ENCODE measurements at places on chromosomes 2 and 18.

- DNase-seq: no peak
These were observed 22.9 kb downstream of the MLPH start for GRCh38 chr2:237509905-237510304.

DNA sequence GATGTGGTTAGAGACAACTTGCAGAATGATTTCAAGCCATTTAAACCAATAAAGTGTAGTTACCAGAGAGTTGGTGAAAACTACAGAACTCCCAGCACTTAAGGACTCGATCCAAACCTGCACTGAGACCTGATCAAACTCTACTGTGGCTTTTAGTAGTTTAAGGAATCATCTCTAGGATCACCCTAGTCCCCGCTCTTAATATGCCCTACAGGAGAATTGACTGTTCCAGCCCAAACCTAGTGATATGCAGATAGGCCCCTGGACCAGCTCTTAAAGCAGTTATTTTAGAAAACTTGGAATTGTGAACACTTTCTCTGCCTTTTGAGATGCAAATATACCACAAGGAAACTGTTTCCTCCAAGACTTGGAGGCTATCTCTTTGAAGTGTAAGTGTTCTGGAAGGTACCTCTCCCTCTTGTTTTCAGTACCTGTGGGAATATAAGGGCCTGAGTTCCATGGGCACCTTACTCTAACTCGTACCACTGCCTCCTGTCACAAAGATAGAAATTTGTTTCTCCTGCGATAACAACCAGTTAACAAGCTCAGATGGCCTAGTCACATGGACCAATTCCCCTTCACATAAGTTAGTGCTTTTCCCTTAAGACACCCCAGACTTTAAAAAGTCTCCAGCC, 1367.2 kb upstream of the SLC39A10 start:
- DNase-seq: no peak

DNA sequence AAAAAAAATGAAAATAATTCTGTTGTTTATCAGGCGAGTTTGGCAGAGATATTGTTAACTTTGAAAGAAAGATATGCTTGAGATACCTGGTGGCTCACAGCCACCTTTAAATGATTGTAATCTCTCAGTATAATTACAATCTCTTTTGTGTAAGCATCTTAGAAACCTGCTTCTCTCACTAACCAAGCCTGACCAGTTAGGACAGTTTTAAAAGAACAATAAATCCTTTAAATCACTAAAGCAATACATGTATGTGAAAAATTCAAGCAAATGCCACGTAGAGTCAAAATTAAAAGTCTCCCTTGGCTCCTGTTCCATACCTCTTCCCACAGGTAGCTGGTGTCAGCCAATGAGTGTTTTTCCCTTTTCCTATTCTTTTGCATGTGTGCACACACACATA, 15.7 kb upstream of the SGPP2 start:
- DNase-seq: no peak

DNA sequence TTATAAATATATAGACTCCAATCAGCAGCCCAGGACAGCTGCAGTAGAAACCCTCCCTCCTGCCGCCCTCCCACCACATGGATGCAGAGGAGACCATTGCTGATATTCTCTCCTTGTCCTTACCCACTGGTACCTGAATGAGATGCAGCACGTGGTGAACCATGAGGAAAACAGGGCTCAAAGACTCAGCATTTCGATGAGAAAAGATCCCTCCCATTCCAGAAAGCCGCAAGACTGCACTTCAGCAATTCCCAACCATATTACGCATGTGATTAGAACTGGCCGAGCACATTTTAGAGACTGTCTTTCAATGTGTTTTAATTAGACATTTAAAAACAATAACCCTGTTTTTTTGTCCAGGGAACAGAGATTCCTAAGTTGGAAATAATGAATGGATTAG, 125.5 kb downstream of the NRP2 start:
- DNase-seq: no peak

DNA sequence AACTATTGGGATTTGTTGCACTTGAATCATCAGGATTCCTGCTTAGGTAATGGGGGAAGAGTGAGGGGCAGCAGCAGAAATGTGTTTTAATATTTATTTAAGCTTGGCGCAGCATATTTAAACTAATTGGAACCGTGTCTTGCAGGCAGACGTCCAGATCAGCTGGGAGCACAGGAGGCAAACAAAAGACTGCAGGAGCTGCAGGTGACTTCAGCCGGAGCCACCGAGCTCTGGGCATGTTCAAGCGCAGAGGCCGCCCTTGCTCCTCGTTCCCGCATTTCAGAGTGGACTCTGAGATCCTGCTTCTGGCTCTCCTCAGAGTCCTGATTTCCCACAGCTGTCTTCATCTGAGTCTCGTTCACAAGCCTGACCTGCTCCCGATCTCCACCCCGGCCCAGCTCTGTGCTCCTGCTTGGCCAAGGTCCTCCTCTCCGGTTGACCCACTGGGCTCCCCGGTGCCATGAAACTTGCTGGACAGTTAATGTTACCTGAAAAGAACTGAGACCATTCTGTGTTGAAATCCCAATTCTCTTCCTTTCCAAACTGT, 475.5 kb downstream of the SOX11 start:
- no peak for DNase-seq

GRCh38 chr2:128468186-128468920, 149.7 kb upstream of the HS6ST1 start:
- peak; percentile 22 for DNase-seq

DNA sequence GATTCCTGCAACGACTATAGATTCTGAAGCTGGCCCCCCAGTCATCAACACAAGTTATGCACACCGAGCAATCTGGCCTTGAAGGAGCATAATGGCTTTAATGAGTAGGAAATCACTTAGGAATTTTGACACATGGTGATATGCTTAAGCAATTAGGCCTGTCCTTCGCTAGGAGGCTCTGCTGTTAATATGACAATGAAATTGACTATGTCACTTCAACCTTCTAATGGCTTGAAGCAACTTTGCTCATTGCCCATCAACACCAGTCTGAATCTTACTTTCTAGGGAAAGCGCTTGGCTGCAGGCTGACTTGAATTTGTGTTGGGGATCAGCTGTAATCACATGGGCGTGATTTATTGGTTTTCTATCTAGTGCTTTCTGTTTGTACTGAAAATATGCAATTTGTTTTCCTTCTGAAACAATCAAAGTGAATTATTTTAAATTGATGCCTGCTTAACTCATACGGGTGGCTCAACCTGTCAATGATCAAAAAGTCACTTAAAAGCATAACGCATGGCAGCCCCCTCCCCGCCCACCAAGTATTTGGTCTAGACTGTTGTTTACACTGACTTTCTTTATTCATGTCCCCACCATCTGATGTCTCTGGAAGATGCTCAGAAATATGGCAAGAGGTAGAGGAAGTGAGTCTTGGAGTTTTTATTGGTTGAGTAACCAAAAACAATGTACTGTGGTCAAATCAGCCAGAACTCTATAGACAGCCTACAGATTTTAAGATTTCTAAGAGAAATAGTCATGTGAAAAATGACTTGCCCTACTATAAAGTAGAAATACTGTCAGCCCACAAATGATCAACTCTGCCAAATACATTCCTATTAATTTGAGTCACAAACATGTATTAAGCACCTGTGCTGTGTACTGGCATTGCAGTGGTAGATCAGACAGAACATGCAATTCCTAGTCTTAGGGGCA, 344.9 kb downstream of the RBM43 start:
- no peak for DNase-seq

DNA sequence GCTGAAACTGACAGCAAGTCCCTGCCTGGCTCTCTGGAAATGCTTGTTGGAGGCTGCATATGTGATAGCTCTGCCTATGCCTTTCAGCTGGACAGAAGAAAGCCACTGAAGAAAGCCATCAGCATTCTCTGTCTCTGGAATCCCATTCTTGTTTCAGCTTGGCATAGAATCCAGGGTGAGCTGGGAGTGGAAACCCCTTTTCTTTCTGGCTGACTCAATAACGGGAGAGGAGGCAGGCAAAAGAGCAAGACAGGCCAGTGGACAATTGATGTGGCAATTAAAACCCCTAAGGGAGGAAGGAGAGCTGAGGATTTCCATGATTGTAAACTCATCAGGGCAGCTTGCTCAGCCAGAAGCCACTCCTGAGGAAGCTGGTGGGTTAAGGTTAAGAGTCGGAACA, 208.1 kb downstream of the CLIP4 start:
- no peak for DNase-seq

DNA sequence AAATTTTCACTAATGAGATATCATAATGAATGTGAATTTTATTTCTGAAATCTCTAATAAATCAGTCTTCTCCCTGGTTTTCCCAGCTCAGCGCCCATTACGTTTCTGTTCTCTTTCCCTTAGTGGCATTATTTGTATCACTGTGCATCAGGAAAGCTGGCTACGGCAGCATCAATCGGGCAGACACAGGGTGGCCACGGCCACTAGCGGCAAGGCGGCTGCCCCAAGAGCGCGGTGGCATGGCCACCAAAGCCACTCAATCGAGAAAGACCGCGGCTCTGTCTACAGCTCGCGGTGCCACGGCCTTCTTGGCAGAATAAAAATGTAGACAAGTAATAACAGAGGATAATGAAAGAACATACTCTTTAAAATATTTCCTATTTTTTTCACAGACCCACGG, 168.0 kb downstream of the RPIA start:
- DNase-seq: no peak

- peak; percentile 14 for DNase-seq
These were observed 1.6 kb upstream of the TWIST2 start for GRCh38 chr2:238846378-238846627.

- no peak for DNase-seq
These were observed 91.7 kb upstream of the MEIS1 start for GRCh38 chr2:66343259-66343658.

GRCh38 chr2:145747715-145748114, 1227.8 kb upstream of the ZEB2 start:
- no peak for DNase-seq

DNA sequence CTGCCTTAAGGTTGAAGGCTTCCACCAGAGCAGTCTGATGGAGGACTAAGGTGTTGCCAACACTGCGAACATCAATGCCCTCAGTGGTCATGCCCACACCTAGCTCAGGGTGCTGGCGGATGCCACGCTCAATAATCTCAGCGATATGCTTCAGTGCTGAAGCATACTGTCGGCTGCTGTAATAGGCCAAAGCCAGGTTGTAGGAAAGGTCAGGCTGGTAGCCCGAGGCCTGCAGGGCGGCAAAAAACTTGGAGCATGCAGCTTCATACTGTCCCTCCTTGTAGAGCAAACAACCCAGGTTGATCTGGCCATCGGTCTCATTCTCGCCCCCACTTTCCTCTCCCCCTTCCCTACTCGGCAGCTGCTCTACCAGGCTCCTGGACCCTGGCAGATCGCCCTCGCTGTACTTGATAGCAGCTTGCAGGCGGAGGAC, 159.4 kb downstream of the AGPS start:
- no peak for DNase-seq

DNA sequence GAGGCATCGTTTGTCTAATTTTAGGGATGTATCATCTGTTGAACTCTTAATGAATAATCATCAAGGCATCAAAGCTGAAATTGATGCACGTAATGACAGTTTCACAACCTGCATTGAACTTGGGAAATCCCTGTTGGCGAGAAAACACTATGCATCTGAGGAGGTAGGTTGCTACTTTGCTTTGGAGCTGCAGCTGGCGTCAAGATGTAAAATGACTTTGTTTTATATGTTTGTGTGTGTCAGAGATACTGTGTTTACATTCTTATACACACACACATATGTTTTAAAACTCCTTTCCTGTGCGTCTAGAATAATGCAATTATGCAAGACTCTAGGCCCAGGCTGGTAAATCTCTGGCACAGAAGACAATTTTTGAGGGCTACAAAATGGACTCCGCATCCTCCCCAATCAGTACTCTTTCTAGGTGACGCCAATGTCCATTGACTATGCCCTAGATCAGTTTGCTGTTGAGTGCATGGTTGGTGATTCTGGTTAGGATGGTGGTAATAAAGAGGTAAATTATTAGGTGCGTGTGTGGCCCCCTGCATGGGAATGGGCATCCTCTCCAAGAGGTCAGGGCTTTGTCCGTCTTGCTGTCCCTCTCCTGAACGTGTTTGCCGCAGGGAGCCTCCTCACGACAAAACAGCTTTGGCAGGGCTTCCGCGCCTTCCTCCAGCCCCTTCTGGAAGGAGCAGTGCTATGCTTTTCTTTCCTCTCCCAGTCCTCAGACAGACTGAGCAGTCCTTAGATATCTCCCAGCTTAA, 68.2 kb upstream of the EML6 start:
- no peak for DNase-seq

- DNase-seq: no peak
These were observed 81.0 kb upstream of the BCL11A start for GRCh38 chr2:60634438-60634837.

DNA sequence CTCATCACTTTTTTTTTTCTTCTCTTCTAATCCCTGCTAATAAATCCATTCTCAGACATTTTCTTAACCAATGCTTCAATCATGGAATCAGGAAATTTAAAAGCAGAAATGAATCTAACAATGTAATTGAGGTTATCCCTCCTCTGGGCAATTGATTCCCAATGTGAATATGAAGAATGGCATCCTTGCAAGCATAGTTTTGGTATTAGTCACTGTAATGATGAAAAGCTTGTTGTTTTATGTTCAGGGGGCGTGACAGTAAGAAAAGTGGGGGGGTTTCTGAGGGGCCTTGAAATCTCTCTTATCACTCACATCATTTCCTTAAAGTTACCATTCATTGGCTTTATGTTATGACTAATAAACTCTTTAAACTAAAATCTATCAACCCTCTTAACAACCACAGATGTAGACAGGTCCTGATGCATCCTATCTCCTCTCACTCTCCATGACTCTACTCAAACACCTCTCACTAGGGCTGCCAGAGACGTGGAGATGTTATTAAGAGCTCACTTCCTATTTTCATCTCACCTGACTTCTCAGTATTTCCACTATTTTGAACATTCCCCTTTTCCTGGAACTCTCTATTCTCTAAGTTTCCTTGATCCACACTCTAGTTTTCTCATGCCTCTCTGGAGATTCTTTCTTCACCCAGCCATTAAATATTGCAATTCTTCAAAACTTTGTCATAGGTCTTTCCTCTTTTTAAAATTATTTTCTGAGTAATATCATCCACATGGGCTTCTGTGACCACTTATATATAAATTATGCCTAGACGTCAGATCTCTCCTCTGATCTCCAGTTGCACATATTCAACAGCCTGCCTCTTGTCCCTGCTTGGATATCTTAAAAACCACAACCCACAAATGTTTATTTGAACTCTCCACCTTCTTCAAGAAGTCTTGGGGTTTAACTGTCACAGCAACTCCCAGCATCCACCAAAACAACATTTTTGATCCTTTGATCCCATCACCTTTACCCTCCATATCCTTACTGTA, 332.9 kb downstream of the CDH2 start:
- no peak for DNase-seq
